Foreskin fibroblast (primary cell): ENCODE measurements at places on chromosomes 3 and 15.

DNA sequence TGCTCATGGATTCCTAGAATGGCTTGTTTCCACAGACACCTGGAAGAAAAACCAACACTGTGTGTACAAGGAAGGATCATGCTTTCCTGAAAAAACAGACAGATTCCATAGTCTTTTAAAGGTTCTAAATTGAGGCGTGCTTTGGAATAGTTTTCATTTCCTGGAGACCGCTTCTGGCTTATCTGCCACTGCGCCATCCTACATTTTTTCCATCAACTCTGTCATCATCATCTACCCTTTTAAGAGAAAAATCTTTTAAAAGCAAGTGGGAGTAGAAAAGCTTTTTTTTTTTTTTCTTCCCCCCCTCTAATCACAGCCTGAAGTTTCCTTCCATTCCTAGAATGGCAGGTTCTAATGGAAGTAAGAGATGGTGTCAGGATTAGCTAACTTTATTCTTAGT, 379.4 kb upstream of the C2CD4B start:
- no peak for DNase-seq

DNA sequence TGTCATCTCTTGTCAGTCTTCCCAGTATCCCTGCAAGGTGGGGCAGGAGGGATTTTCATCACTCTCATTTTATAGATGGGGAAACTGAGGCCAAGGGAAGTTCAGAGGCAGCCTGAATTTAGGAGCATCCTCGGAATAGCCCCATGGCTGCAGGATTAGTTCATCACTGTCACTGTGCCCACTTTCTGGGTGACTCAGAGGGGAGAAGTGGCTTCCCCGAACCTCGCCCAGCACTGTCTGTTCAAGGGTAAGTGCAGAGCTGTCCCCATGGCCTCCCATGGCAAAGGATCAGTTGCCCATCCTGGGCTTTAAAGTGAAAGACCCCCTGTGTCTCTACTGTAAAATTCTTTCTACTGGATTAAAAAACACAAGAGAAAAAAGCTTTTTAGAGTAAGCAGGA, 60.0 kb upstream of the SEC13 start:
- peak; percentile 42 for DNase-seq

- no peak for DNase-seq
These were observed 118.1 kb downstream of the ASB7 start for GRCh38 chr15:100720406-100720967.

- peak; percentile 4 for DNase-seq
These were observed 68.8 kb upstream of the PRR23E start for GRCh38 chr3:127124120-127124519.

- no peak for DNase-seq
These were observed 36.3 kb downstream of the GABPB1 start for GRCh38 chr15:50318697-50319096.

DNA sequence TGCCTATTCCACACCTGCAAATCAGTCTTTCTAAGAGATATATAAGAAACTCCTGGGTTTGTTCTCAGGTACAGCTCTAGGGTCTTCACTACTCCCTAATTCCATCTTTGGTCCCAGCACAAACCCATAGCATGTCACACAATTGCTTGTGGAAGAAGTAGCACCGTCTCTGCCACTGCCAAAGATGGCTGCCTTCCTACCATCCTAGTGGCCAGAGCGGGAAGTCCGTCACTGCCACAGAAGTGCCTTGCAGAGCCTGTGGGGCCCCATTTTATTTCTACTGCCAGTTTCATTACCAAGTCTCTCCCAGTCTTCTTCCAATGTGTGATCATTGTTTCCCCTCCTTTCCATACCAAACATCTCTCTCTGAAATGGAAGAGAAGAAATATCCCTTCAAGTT, 107.6 kb downstream of the CD47 start:
- DNase-seq: no peak

DNA sequence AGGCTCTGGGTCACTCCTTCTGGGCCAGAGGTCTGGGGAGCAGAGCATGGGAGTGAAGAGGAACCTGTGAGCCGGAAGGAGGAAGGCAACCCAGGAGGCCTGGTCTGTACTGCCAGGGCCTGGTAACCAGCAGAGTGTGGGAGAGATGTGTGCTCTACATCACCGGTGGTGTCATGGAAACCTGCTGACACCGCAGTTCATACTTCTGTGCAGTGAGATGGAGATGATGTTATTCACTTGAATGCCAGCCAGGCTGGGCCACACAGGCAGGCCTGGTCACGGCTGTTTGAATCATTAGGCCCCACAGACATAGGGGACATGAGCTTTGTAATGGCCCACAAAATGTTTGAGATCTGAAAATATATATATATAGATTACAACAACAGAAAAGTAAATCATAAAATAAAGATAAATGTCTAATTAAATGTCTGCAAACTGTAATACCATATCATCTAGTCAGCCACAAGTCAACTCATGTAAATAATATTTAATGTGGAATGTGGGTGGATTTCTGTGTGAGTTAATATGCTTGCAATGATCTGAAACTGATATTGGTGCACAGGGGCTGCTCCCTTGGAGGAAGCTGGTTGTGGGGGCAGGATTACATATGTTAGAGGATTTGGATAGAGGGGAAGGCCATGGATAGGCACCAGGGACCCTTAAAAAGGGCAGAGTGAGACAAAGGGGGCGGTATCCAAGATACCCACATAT, 108.5 kb upstream of the PFN2 start:
- peak; percentile 92 for DNase-seq

- DNase-seq: no peak
These were observed 5.2 kb downstream of the LRIG1 start for GRCh38 chr3:66495668-66496045.

- DNase-seq: no peak
These were observed 43.0 kb upstream of the ATP2C1 start for GRCh38 chr3:130850843-130851242.

GRCh38 chr3:142944342-142944741, 19.1 kb downstream of the PAQR9 start:
- no peak for DNase-seq

GRCh38 chr15:99657996-99658395, 75.2 kb downstream of the LYSMD4 start:
- no peak for DNase-seq

- no peak for DNase-seq
These were observed 209.9 kb downstream of the NTRK3 start for GRCh38 chr15:88046576-88047129.

DNA sequence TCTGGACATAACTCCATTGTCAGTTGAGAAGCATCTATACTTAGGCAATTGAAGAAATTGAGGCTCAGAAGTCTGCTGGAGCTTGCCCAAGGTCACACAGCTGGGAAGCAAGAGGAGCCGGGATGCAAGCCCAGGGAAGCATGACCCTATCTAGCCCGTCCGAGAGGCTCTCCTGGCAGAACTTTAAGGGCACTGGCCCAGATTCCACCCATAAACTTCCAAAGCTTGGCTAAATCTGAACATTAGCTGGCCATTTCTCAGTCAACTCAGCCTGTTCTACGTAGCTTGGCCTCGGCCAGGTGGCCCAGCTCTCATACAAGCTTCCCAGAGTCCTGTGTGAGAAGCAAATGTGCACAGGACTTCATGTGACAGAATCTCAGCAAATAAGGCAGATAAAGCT, 75.8 kb downstream of the LRIG1 start:
- DNase-seq: no peak

DNA sequence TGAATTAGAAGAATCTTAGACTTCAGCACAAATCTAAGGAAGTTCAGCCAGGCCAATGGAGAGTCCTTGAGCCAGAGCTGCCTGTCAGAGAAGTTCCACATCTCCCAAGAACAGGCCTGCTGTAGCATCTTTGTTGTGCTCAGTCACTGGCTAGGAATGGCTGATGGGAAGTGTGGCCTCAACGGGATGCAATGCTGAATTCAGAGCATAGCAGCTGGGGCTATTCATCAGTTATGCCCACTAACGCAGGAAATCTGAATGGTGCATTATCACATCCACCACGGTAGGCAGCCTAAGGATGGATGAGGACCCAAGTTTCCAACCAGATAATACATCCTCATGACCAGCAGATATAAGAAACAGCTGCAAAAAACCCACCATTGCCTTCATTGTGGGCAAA, 3.2 kb upstream of the EIF1B start:
- DNase-seq: peak; percentile 50

- DNase-seq: peak; percentile 55
These were observed 15.7 kb downstream of the C3orf52 start for GRCh38 chr3:112101916-112102315.
